ENCODE measurements at places on chromosomes 5 and 9.
A peak's percentile ranks its signal among the peaks of the same experiment; 100 is the strongest.

DNA sequence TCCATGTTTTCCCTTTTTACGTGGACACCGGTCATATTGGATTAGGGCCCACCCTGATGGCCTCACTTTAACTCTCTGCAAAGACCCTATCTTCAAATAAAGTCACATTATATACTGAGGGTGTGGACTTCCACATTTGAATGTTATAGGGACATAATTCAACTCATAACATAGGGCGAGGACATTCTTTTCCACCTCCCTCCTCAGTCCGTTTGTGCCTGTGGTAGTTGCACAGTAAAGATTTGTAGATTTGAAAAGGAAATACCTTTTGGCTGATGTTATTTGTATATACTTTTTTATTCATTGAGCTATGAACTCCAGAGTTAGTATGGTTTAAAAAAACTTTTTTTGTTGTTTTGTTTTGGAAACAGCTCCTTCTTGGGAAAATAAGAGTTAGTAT, 51.0 kb upstream of the DHFR start:
- DNase-seq, result no peak

- peak; percentile 10 for DNase-seq
Observed at GRCh38 chr5:72598401-72599064, 91.3 kb upstream of the ZNF366 start.

GRCh38 chr9:123637945-123638634, 282.1 kb downstream of the CRB2 start:
- DNase-seq, result peak; percentile 58

DNA sequence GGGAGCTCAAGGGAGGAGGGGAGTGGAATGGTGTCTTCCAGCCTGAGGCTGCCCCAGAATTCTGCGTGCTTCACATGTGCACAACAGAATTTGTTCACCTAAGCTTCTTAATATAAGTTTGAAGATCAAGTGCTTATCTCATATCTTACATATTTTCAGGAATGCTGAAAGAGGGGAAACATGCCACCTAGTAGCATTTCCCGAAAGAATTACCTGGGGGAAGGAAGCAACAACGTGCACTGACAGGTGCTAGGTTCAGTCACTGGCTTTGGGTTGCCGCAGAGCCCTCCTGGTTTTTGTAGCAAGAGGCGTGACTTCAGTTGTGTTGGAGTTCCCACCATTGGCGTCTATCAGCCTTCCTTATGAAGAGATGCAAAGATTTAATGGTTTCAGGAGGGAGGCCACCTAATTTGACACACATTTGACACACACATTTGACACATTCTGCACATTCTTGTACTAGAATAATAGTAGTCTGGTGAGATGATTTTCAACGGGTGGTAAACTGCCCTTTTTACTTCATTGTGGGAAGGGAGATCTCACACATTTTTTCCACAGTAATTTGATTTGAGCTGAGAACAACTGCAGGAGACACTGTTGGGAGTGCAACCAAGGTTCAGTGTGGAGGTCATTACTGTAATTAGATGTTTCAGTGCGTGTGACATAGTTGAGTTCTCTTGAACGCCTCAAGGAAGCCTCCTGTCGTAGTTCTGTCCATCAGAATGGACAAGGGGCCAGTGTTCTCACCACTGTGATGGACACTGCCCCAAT, 481.3 kb downstream of the CCDC171 start:
- DNase-seq, result no peak

- DNase-seq, result peak; percentile 18
Observed at GRCh38 chr9:35605351-35606137, 482 bp downstream of the TESK1 start.

GRCh38 chr9:105385381-105385985, 62.4 kb upstream of the FSD1L start:
- peak; percentile 41 for DNase-seq

DNA sequence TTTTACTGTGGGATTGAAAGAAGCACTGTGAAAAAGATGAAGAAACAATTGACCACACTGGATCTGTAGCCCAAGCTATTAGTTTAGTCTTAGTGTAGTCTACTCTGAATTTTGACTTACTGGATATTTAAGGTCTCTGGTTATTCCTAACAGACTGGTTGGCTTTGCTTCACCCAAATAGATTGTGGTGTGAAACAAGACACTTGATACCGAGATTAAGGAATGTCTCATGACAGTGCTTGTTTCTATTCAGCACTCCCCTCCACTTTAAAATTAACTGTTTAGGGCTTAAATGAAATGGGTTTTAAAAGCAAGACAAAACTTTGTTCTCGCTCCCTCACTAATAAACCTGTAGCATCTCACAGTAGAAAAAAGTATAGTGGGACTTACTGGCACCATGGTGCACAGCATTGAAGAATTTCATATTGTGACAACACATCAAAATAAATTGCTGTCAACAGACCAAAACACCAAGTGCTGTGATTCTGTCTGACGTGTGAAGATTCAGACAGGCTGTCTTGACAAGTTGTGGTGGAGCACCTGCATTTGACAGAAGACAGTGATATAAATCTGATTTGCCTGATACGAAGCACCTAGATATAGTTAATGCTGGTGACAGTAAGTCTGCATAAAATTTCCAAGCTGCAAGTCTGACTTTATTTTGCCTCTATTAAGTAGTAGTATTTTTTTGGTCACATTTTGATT, 73.1 kb downstream of the PBX3 start:
- peak; percentile 11 for DNase-seq

- DNase-seq, result no peak
Observed at GRCh38 chr5:139004374-139005307, 129.5 kb upstream of the LRRTM2 start.

DNA sequence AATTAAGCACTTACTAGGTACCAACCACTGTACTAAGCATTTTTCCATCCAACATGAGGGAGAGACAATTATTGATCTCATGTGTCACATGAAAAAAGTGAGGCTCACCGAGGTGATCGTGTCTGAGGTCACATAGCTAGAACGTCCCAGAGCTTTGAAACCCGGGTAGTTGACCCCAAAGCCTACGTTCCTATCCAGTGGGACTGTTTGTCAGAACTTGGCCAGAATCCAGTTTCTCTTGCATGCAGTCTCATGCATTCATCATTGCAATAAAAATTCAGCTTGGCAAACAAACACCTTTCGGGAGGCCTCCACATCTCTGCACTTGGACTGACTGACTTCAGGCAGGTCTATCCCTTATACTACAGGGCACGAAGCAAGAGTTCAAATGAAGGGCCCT, 23.4 kb upstream of the FAT2 start:
- no peak for DNase-seq

DNA sequence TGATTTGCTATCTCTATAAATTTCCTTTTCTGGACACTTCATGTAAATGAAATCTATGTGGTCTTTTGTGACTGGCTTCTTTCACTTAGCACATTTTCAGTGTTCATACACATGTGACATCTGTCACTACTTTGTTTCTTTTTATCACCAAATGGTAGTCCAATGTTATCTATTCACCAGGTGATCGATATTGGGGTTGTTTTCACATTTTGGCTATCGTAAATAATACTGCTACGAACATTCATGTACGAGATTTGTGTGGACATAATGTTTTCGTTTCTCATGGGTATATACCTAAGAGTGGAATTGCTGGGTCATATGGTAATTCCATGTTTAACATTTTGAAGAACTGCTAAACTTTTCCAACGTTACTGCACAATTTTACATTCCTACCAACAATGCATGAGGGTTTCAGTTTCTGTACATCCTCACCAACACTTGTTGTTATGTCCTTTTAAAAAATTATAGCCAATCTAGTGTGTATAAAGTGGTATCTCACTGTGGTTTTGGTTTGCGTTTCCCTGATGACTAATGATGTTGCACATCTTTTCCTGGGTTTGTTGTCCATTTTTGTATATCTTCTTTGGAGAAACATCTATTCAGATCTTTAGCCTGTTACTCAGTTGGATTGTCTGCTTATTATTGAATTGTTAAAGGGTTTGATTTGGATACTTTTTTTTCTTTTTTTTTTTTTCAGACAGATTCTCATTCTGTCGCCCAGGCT, 263.0 kb downstream of the PDZD2 start:
- no peak for DNase-seq

DNA sequence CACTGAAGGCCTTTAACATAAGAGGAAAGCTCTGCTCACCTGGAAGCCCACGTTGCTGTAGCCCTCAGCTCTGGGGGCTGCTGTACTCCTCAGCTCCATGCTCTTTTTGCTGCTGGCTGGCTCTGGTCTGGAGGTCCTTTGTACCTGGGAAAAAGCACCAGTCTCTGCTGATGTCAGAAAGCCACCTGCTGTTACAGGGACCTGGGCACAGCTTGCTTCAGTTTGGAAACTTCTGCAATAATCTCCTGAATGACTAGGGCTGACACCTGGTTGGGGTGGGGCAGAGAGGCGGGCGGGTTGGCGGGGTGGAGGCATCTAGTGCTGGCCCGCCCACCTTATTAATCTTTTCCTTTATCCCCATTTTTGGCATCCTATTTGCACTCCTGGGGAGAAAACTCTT, at the start of gene SLC28A3:
SLC28A3 (minus strand) TSS at position 224 of the 400 bp plus-strand sequence; CDS start at position 99, 125 bp downstream.
- DNase-seq, result no peak

- no peak for DNase-seq
Observed at GRCh38 chr9:124040186-124040931, 28.8 kb downstream of the LHX2 start.

- DNase-seq, result no peak
Observed at GRCh38 chr9:131805803-131806202, 65.9 kb upstream of the RAPGEF1 start.

- DNase-seq, result no peak
Observed at GRCh38 chr9:110911659-110912418, 126.4 kb downstream of the LPAR1 start.

GRCh38 chr5:446066-446882, 3.3 kb downstream of the EXOC3 start:
- DNase-seq, result no peak

GRCh38 chr9:99626426-99626825, 195.3 kb upstream of the NR4A3 start:
- DNase-seq, result no peak

- DNase-seq, result no peak
Observed at GRCh38 chr5:111746791-111747190, 10.2 kb downstream of the NREP start.

DNA sequence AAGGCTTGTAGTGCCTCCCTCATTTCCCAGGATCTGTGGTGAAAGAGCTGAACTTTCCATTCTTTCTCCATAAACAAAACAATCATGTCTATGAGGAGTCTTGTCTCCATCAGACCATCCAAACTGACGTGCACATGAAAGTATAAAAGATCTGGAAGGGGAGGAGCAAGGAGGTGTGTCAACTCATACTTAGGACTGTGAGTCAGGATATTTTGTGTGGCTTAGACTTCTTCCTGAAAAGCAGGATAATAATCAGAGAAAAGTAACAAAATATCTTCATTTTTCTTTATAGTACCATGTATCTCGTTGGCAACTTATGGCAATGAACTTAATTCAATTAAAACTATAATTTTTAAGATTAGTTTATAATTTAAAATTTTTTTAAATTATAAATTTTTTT, 96.0 kb upstream of the PRRC1 start:
- no peak for DNase-seq

DNA sequence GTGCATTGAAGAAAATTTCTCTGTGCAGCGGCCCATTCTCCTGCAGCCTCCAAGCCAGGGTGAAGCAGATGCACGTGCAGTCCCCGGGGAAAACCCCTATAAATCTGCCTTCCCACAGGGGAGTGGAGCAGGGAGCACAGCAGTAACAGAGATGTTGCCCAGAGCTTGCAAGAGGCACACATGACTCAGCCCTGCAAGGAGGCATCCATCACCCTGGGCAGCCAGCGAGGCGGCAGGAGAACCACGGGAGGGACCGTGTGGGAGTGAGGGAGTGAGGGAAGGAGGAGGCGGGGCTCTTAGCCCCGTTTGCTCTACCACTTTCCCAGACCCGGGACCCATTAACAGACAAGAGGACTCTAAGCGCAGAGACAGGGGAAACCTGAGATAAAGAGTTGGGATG, 96.2 kb upstream of the ARAP3 start:
- no peak for DNase-seq

DNA sequence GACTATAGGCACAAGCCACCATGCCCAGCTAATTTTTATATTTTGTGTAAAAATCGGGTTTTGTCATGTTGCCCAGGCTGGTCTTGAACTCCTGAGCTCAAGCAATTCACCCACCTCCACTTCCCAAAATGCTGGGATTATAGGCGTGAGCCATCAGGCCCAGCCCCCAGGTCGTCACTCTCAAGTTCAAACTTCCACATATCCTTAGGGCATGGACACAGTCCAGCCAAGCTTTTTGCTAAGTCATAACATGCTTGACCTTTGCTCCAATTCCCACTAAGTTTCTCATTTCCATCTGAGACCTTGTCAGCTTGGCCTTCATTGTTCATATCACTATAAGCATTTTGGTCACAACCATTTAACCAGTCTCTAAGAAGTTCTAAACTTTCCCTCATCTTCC, 43.9 kb upstream of the ARAP3 start:
- DNase-seq, result no peak

GRCh38 chr5:26872337-26872736, 166.0 kb downstream of the CDH9 start:
- no peak for DNase-seq

- DNase-seq, result peak; percentile 12
Observed at GRCh38 chr5:59798862-59799667, 94.5 kb downstream of the PDE4D start.

GRCh38 chr5:43305948-43306565, 7.2 kb downstream of the HMGCS1 start:
- peak; percentile 70 for DNase-seq

DNA sequence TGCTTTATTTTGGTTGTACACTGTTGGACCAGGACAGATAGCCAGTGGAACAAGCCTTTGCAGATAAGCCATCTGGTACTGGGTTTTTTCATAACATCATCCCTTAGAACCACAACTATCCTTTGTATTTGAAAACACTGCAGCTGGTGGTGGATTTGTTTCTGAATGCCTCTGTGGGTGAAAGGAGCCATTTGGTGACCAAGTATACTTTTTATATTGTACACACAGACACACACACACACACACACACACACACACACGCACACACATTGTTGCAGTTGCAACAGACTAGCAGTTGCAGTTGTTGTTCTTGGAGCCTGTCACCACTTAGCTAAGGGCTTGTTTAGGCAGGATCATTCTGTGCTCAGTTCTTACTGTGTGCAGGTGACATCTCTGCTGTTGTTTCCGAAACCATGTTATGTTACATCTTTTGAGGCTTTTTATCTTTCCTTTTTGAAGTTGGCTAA, 22.9 kb upstream of the CAVIN4 start:
- no peak for DNase-seq
